ENCODE measurements at places on chromosomes 16 and 17.

DNA sequence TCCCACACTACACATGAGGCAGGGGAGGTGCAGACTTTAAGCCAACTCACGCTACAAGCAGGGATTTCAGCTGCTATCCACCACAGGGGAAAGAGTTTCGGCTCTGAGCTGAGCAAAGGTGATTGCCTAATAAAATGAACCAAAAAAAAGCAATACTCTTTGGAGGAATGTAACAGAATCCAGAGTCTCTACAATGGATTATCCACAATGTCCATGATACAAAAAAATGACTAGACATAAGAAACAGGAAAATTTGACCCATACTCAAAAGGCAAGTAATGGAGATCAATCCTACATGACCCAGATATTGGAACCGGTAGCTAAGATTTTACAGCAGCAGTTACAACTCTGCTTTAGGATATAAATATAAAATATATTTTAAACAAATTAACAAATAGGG is 19.0 kb upstream of the TMEM204 start:
- DNase-seq, result no peak

DNA sequence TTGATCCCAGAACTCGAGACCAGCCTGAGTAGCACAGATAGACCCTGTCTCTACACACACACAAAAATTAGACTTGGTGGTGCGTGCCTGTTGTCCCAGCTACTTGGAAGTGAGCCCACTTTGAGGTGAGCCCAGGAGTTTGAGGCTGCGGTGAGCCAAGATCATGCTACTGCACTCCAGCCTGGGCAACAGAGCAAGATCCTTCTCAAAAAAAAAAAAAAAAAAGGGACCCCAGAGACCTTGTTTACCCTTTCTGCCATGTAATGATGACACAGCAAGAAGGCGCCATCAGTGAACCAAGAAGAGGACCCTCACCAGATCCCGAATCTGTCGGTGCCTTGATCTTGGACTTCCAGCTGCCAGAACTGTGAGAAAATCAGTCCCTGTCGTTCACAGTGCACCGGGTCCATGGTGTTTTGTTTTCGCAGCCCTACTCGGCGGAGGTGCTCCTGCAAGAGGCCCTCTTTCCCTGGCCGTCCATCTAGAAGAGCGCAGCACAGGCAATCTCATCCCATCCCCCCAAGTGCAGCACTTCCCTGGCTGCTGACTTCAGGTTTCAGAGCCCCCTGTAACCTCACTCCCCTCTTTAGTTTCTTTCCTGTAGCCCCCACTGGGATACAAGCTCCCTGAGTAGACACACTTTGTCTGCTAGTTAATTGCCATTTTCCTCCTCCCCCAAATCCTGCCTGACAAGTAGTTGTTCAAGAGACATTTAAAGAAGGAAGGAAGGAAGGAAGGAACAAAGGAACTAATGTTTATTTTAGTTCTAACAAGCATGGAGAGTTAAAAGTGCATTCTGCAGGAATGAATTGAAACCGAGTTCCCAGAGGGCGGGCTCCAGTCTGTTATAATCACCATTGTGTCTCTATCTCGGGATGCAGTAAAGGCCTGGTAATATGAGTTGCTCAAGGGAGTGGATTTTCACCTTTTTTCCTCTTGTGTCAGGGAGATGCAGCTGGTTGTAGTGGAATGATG is 115.3 kb downstream of the SNX29 start:
- DNase-seq, result no peak

DNA sequence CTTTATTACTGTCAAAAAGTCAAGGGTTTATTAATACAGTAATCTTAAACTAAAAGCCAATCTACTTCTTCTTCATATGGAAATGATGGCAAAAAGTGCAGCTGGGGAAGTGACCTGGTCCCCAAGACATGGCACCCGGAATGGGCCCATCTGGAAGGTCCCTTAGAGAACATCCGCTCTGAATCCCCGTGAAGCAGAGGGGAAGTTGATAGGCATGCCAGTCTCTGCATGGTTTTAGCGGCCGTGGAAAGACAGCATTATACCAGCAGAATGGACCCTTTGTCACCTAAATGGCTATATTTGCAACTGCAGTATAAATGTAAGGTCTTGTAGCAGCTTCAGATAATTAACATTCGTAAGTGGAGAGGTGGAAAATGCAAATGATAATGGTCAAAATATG is 32.4 kb downstream of the COTL1 start:
- no peak for DNase-seq

GRCh38 chr17:56801459-56802178 is 32.1 kb downstream of the C17orf67 start:
- DNase-seq, result no peak

GRCh38 chr16:82497139-82497538 is 129.6 kb upstream of the CDH13 start:
- no peak for DNase-seq

GRCh38 chr16:46947900-46948547 is 25.4 kb downstream of the DNAJA2 start:
- DNase-seq, result peak; percentile 14

DNA sequence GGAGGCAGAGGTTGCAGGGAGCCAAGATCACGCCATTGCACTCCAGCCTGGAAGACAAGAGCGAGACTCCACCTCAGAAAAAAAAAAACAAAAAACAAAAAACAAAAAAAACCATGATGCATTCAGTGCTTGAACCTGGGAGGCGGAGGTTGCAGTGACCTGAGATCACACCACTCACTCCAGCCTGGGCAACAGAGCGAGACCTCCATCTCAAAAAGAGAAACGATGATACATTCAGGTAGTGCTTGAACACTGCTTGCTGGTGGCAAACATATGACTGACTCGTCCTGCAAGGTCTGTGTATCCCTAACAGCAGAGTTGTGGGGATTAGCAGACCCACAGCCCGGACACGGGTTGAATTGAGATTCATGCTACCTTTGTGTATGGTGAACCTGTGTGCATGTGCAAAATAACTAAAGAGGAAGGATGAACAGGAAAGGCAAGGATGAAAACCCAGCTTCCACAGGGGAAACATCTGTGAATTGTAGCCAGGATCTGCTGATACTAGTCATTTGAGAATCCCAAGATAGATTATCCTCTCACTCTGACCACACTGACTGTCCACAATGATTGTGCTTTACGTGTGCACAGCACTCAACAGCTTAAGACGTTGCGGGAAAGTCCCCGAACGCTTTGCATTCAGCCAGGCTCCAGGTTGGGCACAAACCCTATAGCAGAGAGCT is 52.4 kb upstream of the MRPS23 start:
- DNase-seq, result no peak

DNA sequence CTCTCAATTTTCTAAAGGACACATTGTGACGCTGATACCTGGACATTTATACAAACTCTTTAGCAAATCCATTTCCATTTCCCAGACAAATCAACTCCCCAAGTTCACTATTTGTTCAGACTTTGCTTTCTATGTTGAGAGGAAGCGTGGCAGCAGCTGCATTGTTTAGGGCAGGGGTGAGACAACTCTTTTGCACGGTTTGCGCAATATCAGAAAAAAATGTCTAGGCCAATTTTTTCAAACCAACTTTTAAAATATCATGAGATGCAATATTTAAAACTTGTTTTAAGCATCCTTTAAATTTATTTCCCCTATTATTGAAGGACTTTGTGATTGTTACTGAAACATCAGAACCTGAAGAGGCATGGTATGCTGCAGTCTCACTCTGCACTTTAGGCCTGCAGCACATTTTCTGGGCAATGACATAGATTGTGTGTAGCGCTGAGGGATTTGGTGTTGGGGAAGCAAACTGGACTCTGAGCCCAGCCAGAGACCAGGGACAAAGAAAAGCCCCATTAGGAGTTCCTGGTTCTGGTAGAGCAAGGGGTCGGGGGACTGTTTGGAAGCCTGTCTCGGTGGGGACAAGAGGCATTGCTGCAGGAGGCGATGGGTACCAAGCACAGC is 6.4 kb upstream of the CCDC182 start:
- DNase-seq, result no peak

DNA sequence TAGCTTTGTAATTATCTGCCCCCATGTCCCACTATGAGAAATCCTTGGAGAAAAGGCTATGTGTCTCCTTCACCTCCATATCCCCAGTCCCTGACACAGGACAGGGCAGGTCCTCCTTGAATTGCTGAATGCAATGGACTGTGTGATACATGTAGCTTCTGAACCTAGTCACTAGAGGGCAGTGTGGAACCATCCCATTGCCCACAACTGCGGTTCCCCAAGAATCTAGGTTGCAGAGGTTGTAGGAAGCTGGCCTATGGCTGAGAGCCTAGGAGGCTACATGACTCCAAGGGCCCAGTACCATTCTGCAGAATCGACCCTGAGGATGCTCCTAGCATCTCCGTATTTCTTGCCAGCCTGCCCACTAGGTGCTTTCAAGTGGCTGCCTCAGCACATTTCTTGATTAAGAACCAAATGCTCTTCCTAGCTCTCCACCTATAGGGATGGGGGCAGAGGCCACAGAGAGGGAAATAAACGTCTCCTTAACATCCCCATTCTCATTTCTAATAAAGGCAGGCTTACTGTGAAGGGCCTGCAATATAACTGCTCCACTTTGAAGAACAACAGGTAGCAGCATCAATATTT is 394.0 kb downstream of the CA10 start:
- DNase-seq, result peak; percentile 14

- DNase-seq, result peak; percentile 95
These were observed 1.2 kb upstream of the METTL26 start for GRCh38 chr16:637081-638018.

- DNase-seq, result no peak
These were observed 15.2 kb downstream of the CASKIN1 start for GRCh38 chr16:2180962-2181923.

DNA sequence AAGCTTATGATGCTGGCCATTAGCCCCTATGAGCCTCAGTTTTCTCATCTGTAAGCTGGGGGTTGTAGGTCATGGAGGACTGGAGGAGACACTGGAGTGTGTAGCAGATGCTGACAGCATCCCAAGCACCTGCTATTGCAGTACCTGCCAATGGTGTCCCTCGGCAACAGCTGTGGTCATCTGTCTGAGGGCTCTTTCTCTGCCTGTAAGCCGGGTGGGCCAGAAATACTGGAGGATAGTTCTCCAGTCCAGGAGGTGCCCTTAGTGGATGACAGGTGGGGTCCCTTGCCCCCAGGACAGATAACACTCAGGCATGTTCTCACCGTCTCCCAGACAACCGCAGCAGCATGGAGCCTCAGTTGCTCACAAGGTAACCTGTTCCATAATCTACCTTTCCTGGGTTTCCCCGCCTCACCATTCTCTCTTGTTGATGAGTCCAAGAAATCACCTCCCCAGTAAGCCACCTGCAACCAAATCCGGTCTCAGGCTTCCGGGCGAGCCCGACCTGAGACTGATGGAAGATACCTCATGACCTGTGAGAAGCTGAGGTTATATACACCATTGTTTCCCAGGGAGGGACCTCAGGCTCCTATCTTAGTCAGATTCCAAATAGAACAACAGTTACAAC is 23.8 kb downstream of the NLRP1 start:
- DNase-seq, result no peak

GRCh38 chr17:13418891-13419290 is 182.8 kb downstream of the HS3ST3A1 start:
- DNase-seq, result no peak

- no peak for DNase-seq
These were observed 43.4 kb upstream of the SLC38A10 start for GRCh38 chr17:81338274-81339190.

DNA sequence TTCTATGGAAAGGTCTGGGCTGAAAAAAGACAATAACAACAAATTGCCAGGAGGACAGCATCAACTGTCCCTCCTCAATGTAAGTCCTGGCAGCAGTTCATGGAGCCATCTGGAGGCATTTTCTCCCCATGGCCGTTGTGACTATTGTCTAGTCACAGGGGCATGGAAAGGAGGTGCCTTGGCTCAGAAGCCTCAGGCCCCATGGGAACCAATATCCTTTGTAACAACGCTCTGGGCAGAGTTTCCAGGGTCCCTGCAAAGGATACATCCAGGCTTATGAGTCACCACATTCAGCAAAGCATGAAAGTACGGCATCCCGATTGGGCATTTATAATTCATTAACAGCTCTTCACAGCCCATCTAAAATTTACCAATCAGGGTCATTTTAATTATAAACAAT is 85.2 kb downstream of the GLG1 start:
- no peak for DNase-seq

DNA sequence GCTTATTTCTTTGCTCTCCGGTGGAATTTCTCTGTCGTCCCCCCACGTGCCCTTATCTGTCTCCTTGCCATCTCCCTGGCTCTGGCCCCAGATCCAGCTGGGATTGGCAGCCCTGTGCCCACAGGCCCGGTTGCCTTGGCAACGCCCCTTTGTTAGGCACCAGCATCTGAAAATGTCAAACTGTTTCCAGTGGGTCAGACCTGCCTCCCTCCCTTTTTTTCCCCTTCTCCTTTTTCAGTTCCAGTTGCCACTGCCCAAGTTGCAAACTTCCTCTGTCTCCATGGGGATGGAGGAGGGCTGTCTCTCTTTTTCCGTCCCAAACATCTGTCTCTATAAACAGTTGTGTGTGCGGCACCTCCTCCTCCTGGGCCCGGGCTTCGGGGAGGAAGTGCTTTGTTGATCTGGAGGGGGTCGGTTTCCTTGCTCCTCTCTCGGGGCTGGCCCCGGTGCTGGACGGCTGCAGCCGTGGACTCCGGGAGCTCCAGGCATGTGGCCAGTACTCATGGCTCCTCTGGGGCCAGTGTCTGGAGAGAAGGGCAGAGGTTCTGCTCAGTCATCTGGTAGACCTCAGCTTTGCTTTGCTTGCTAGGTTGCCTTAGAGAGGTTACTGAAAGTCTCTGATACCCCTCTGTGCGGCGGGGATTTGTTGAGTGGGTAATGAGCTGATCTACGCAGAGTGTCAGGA is 35.3 kb downstream of the SOCS3 start:
- DNase-seq, result no peak

- DNase-seq, result no peak
These were observed 14.9 kb upstream of the DDX19A start for GRCh38 chr16:70331588-70332358.

DNA sequence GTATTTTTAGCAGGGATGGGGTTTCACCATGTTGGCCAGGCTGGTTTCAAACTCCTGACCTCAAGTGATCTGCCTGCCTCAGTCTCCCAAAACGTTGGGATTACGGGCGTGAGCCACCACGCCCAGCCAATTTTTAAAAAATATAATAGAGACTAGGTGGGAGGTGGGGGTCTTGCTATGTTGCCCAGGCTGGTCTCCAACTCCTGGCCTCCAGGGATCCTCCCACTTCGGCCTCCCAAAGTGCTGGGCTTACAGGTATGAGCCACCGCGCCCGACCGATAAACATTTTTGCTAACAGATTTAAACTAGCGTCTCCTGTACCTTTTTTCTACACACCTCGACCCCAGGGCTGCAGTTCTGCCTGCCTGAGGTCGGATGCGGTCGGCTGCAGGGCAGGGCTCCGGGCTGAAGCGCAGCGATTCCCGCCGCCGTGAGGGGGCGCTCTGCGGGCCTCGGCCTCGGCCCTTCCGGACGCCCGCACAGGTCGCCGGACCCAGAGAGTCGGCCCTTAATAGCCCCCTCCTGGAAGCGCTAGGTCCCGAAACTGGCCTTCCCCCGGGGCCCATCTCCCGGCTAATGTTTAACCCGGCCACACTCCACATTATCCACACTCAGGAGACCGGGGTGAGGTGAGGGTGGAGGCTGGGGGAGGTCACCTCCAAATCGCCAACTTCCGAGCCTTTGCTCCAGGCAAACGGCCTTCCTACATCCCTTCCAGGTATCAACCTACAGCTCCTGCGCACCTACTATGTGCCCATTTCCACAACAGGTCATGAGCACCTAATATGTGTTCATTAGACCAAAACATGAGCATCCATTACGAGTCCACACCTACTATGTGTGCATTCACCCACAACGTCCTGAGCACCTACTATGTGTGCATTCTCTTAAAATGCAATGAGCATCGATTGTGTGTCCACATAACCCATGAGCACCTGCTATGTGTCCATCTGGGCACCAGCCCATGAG is 2.0 kb upstream of the GLIS2 start:
- DNase-seq, result no peak

Measured in stimulated activated CD4-positive, alpha-beta T cell treated with anti-CD3 and anti-CD28 coated beads, Interleukin-4, amount 100 ng/mL, for 48 hours (primary cell).